Myometrial cell (primary cell): ENCODE measurements at places on chromosomes 4 and X. TPM values are rescaled to one million over a fixed set of nuclear protein-coding genes. Genes with fewer than 3 reads are reported as not detected.

CNOT6L gene
- total RNA-seq: 2.6 and 6.0 TPM in 2 replicates

COQ2 gene
- total RNA-seq: 34.3 and 34.7 TPM in 2 replicates

DCAF12L2 gene
- total RNA-seq: not detected in 2 replicates

NXF2 gene
- not detected in 2 replicates for total RNA-seq

PSAPL1 gene
- not detected in 2 replicates for total RNA-seq

CT83 gene
- total RNA-seq: not detected in 2 replicates

CXCL5 gene
- 1.7 and 2.7 TPM in 2 replicates for total RNA-seq

NAP1L3 gene
- 0.86 and 1.6 TPM in 2 replicates for total RNA-seq

ATP8A1 gene
- 0.35 and 0.58 TPM in 2 replicates for total RNA-seq

TMEM150C gene
- total RNA-seq: not detected in 2 replicates

ERAS gene
- not detected in 2 replicates for total RNA-seq

IGBP1 gene
- 45.6 and 58.8 TPM in 2 replicates for total RNA-seq

PNMA3 gene
- not detected in 2 replicates for total RNA-seq

POLN gene
- total RNA-seq: under 0.01 and 0.18 TPM in 2 replicates

HSD17B13 gene
- under 0.01 and 1.1 TPM in 2 replicates for total RNA-seq

NBDY gene
- total RNA-seq: 9.4 and 15.9 TPM in 2 replicates

BANK1 gene
- 0.29 TPM in 1 of 2 replicates, not detected in the other for total RNA-seq

ALAS2 gene
- total RNA-seq: not detected in 2 replicates

RAB9B gene
- 0.29 and 1.1 TPM in 2 replicates for total RNA-seq

ZNF732 gene
- total RNA-seq: under 0.01 and 0.53 TPM in 2 replicates

HEPH gene
- 2.0 and 3.0 TPM in 2 replicates for total RNA-seq
